ENCODE measurements at places on chromosomes 11 and 22.
A peak's percentile ranks its signal among the peaks of the same experiment; 100 is the strongest.

DNA sequence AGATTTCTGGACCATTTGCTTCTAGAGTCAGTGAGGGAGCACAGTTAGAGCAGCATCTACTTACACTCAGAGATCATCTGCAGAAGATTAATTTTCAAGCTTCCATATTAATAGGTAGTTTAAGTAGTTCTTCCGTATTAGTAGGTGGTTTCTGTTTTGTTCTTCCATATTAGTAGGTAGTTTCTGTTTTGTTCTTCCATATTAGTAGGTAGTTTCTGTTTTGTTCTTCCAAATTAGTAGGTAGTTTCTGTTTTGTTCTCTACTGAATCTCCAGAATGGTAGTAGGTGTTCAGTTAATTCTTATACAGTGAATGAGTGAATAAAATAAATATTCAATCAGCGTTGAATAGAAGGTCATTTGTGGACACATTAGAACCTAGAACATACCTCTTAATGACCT, 175.7 kb downstream of the TMEM135 start:
- DNase-seq = no peak

- no peak for DNase-seq
Observed at GRCh38 chr11:3111919-3112690, 53.0 kb downstream of the OSBPL5 start.

DNA sequence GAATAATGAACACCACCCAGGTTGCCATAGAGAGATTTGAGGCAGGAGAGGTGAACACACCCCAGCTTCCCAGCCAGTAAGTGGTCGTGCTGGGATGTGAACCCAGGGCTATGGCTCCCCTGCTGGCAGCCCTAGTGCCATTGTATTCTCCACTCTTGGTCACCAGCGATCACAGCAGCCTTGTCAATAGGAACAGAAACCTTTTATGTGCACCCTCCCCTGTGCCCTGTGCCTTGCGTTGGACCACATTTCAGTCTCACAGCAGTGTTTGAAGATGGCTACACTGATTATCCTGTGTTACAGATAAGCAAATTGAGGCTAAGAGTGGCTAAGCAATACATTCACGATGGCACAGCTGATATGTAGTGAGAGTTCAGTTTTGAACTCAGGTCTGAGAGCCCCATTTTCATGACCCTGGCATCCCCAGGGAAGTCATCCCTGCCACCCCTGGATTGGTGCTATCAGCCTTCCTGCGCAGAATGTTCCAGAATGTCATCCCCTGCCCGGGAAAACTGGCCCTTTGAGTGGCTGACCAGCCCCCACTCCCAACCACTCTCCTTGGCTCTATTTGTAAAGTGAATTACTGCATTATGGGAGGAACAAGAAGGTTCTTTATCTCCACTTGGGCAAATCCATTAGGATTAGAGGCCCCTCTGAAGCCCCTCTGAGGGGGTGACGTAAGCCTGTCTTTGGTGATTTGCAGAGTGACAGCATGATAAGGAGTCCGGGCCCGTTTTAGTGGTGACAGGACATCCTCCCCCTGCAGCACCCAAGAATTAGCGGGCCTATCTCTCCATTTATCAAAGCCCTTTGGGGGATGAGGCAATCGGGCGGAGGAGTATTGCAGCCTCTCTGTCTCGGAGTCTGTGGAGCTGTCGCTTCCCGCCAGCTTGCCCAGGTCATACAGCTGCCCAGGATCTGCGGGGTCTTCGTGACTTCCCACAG, 30.9 kb downstream of the SMIM38 start:
- no peak for DNase-seq

DNA sequence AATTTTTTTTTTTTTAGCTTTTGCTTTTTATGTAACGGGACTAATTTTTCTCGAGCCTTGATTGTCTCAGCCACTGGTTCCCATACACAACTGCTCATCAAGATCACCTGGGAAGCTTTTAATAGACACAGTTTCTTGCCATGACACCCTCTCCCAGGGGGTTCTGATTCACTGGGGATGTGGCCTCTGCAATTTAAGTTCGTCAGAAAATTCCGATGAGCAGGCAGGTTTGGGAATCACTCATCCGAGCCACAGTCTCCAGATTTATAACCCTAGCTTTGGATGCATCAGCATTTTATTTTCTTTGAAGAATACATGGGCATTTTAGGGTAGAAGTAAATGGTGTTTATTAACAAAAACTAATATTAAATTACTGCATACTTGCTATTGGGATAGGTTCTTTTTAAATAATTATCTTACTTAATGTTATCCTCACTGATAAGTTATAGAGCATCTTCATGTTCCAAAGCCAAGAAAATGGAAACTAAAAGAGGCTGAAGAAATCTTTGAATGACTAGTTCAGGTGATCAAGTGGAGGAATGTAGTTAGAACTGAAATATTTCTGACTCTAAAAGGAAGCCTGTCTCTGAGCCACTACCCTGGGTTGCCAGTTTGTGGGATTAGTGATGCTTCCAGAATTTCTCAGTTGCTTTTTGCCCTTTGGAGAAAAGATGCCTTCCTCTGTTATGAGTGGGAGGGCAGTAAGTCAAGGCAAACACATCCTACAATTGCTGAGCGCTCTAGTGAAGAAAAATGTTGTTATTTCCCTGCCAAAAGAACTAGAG, 319.0 kb downstream of the DDX10 start:
- no peak for DNase-seq

GRCh38 chr11:14676068-14676467, 32.5 kb downstream of the PDE3B start:
- no peak for DNase-seq

GRCh38 chr11:107472966-107473365, 15.3 kb upstream of the CWF19L2 start:
- DNase-seq = no peak

DNA sequence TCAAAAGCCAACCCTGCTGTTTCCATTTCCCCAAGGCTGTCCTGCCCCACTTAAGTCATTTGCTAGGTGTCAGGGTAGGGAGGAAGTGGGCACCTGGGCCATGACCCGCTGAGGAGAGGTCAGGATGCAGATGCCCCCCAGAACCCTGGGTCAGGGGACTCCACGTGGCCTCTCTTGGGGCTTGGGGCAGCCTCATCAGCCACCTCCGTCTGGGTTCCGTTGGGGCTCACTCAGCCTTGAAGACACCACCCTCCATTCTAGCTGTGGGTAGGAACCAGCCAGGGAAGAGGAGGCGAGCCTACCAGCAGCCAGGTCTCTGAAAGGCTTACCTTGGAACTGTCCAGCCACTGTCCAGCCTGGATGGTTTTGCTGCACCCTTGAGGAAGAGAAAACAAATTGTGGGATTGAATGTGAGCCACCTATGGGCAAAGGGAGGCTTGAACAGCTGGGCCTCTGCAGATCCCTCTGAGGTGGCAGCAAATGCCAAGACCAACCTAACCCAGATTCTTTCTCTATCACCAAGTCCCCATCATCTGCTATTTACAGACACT, 2.5 kb downstream of the APOL4 start:
- DNase-seq = no peak

- DNase-seq = no peak
Observed at GRCh38 chr11:63961608-63962412, 12.6 kb upstream of the COX8A start.

DNA sequence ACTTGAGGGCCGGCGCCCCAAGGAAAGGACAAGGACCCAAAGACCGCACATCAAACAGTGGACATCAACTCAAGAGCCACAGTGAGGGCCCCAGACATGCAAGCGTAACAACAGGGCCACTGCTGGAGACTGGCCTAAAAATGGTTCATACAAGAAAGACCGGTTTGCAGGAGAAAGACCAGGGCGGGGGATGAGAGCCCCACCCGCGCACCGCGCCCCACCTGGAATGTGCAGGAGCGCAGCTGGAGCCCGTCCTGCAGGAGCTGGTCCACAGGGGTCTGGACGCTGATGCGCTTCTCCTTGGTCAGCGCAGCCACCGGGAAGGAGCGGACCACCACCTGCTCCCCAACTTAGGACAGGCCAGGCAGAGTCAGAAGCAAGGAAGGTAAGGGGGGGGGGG, 13.9 kb downstream of the SBF1 start:
- DNase-seq = no peak

DNA sequence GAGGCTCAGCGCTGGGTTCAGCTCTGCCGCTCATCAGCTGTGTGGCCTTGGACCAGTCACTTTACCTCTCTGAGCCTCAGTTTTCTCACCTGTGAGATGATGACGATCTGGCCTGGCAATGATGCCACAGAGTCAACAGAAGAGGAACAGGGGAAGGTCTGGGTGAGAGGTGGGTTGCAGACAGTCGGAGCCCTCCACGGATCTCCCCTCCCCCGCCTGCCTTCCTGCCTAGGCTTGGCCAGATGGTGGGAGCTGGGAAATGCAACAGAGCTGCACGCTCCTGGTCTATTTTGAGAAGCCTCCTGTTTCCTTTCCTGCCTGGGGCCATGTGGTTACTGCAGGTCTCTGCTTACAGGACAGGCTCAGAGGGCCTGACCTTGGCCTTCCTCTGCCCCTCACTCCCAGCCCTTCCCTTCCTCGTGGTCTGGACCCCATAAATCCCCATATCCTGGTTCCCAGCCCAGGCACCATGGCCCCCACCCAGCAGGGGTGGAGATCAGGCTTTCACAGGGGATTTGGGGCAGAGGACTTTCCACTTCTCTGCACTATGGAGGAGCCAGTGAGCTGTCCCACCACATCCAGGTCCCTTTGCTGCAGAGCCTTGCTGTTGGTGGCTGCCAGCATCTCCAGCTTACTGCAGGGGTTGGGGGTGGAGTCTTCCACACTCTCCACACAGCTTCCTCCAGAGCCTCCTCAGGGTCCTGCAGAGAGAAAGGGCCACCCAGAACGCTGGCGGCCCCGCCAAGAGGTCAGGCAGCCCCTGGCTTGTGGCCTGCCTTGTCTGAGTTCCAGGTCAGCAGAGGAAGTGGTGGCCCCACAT, 46.9 kb downstream of the C11orf96 start:
- DNase-seq = no peak

DNA sequence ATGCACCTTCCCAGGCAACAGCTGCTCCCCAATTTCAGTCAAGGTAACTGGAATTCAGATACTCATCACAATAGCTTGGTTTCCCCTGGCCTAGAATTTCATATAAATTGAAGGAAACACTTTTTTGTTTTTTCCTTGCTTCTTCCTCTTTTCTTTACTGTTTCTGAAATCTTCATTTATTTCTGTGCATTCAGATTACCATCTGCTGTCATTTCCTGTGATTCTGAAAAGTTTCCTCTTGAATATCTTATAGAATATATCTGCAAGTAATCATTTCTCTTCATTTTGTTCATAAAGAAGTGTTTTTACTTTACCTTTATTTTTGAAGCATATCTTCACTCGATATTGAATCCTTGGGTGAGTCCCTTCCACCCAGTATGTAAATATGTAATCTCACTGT, 85.3 kb downstream of the GAB4 start:
- peak; percentile 42 for DNase-seq

- DNase-seq = no peak
Observed at GRCh38 chr22:21622919-21623647, 6.7 kb downstream of the YDJC start.

DNA sequence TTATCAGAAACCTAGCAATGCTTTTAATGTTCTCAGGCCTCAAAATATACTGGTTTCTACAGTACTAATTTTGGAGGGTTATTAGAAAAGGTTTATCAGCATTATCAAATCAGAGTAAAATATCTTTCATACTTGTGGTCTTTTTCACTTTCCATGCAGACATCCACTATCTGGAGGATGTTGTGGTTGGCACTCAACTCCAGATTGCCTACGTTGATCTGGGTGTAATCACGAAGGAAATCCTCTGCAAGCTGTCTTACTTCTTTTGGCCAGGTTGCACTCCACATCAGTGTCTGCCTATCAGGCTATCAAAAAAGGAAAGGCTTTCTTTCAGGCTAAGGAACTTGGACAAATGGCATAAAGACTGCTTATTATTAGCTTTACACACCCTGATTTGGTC, 11.6 kb downstream of the DDX17 start:
- DNase-seq = no peak

- DNase-seq = no peak
Observed at GRCh38 chr22:33886696-33887095, 33.6 kb downstream of the LARGE1 start.

DNA sequence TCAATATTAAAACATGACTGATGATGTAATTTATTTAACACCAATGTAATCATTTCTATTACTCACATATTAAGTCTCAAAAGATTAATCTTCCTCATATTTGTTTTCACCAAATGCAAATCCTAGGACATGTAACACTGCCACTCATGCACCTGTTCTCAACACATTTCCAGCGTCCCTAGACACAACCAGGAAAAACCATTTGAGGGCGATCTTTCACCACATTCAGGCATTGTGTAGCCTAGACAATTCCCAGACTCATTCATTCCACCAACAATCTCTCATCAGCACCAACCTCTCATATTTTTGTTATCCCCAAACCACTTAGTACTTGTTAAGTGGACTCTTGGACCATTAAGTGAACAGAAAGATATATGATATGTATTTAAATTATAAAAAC, 66.1 kb downstream of the SLC36A4 start:
- peak; percentile 11 for DNase-seq

- no peak for DNase-seq
Observed at GRCh38 chr11:22763166-22763565, 66.4 kb downstream of the SVIP start.

- no peak for DNase-seq
Observed at GRCh38 chr11:70383664-70384565, 14.4 kb upstream of the CTTN start.

DNA sequence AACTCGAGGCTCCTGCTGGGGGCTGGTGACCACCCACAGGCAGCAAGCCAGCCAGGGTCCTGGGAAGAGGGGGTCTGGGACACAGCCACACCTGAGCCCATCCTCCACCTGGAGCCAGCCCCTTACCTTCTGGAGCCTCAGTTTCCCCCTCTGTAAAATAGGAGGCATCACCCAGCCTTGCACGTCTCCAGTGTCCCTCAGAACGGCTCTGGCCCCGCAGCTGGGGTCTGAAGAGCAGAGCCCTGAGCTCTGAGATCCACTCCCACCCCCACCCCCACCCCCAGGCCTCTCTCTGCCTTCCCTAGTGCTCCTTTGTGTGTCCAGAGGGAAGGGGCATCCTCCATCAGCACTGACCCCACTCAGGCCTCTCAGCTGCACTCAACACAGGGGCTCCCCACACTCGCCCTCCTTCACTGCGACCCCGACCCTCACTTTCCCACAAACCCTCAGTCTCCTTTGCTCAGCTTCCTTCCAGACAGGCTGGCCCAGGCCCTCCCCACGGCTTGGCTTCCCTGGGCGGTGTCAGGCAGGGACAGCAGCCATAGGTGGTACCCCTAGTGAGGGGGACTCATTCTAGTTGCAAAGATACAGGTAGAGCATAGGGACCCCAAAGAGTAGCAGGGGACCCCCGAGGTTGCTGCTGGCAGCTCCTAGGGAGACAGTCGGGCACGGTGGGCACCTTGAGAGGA, 33.3 kb upstream of the KCNQ1OT1 start:
- no peak for DNase-seq

GRCh38 chr11:65301491-65302329, 13.0 kb upstream of the CDC42EP2 start:
- no peak for DNase-seq

- DNase-seq = no peak
Observed at GRCh38 chr11:68673306-68673945, 10.9 kb upstream of the GAL start.

GRCh38 chr22:41976070-41976901, 7.0 kb downstream of the SEPTIN3 start:
- DNase-seq = no peak

- DNase-seq = no peak
Observed at GRCh38 chr11:117966908-117967307, 19.3 kb upstream of the IL10RA start.

Data from OCI-LY7 (cell line).